Tibial nerve (tissue), 4 donors: ENCODE measurements at places on chromosomes 12 and 14.

DNA sequence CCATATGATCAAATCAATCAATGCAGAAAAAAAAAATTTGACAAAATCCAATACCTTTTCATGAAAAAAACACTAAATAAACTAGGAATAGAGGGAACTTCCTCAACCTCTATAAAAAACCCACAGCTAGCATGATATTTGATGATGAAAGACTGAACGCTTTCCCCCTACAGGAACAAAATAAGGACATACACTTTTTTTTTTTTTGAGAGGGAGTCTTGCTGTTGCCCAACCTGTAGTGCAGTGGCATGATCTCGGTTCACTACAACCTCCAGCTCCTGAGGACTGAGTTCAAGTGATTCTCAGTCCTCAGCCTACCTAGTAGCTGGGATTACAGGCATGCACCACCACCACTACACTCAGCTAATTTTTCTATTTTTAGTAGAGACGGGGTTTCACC is 17.9 kb upstream of the CAMKK2 start:
- no peak for DNase-seq

DNA sequence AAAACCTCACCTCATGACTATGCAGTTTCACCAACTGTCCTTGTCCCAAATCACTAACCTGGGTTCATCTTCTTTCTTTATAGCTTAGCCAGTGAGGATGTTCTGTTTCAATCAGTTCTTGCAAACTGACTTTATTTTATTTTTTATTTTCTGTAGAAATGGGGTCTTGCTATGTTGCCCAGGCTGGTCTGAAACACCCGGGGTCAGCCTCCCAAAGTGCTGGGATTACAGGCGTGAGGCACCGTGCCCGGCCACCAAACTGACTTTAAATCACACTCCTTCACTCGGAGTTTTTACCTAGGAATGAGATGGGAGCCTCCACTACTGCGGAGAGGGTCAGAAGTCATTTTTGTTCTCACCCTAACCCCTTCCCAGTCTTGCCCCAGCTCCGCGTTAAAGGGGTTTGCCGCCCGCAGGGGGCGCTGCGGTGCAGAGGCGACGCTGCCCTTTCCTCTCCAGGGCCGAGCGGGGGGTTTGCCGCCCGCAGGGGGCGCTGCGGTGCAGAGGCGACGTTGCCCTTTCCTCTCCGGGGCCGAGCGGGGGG is 7.0 kb upstream of the B4GALNT3 start:
- no peak for DNase-seq

- no peak for DNase-seq
Observed at GRCh38 chr14:65604936-65605335, 192.4 kb downstream of the FUT8 start.

GRCh38 chr12:87953256-87953860 is 75.8 kb downstream of the C12orf50 start:
- DNase-seq: no peak

DNA sequence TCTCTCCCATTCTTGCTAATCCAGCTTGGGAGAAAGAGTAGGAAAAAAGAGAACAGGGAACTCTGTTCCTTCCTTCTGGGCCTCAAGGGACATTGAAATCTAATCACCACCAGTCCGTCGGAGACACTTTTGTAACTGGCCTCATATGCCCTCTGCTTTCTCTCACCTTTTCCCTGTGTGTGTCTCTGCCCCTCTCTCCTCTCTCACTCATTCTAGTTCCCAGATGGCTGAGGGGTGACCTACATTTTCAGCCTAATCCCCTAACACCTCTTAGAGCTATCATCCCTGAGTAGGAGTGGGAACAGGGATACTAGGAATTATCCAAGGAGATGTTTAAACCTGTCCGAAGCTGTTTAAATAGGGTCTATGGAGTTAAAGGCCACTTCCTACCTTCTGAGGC is 8.9 kb upstream of the PCK2 start:
- no peak for DNase-seq

GRCh38 chr14:32201816-32202490 is at the start of gene RNU6-7:
Gene RNU6-7 (plus strand): TSS chr14:32202045.
- DNase-seq: no peak

- no peak for DNase-seq
Observed at GRCh38 chr12:131674373-131674772, 36.5 kb upstream of the SFSWAP start.

DNA sequence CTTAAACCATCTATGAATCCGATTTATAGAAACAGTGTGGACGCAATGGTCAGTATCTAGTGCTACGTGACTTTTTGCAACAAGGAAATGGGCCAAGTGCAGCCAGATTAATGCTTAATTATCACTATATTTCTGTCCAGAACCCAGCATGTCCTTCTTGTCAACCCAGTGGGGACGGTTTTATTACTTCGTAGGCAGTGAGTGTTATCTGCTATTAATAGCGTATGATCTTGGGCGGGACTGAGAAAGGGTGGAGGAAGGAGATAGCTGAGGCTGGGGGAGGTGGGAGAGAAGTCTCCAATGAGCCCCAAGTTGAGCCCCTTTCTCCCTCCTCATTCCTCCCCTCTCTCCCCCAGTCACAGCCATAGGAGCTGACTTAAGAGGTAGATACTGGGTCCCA is 59.7 kb upstream of the FAM222A start:
- DNase-seq: no peak

DNA sequence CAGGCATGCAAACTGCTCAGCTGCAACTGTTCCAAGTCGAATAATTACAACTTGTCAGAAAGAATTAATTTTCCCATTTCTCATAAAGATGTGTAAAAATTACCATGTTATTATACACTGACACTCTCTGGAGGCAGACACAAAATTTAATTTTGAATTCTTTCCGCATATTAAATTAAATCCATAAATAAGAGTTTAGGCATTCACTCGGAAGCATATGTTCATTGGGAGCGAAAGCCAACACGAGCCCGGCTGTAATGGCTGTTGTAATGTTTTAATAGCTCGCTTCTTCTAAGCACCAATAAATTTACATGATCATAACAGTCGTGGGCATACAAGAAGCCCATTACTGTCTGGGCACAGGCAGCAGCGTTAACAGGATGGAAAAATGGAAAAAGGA is 189.6 kb upstream of the SOX5 start:
- DNase-seq: no peak

DNA sequence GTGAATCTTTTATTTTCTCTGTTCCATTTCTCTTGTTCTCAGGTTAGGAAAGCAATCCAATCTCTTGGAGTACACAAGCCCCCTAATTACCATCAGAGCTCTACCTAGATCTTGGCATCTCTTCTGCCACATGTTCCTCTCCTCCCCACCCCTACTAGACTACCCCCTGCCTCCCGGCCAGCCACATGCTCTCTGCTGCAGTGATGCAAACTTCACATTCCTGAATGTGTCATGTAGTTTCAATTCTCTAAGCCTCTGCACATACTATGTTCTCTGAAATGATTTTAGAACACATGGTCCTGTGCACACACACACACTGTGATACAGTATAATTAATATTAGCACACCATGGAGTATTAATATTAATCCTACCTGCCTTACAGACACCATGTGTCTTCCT is 104.6 kb downstream of the EFCAB11 start:
- no peak for DNase-seq

DNA sequence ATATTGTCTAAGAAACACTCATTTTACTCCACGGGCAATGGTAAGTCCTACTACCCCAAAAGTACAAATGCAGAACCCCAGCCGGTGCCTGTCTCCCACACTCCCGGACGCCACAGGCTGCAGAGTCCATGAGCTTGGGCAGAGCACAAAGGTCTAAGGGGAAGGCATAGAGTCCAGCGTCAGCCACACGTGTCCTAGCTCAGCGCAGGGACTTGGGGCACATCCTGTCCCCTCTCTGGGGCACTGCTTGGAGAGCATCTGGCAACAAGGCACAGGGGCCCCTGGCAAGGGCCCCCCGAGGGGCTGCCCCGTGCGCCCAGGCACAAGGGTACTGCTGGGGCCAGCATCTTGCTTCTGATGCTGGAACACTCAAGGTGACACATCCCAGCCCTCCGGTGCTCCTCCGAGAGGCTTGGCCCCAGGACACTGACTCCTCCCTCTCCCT is 58.4 kb downstream of the BCL11B start:
- DNase-seq: no peak

DNA sequence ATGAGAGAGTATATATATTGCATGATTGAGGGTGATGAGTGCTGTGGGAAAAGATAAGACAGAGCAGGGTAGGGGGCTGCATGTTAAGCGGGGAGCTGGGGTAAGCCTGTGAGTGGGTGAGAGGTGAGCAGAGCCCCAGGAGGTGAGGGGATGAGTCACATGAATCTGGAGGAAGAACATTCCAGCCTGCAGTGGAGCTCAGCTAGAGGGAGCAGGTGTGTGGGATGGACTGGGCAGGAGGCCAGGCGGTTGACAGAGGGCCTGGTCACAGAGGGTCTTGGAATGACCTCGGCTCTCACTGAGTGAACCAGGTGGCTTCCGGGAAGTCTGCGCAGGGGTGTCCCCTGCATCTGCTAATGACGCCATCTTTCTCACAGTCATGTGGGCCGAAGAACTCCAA is 44.4 kb downstream of the GIT2 start:
- no peak for DNase-seq

- DNase-seq: no peak
Observed at GRCh38 chr14:104467641-104468040, 111.9 kb upstream of the C14orf180 start.

GRCh38 chr12:21559855-21560569 is 33.9 kb downstream of the SPX start:
- no peak for DNase-seq

- DNase-seq: no peak
Observed at GRCh38 chr12:109358154-109358869, 10.6 kb downstream of the MYO1H start.

GRCh38 chr14:67881225-67881624 is 61.6 kb downstream of the RAD51B start:
- no peak for DNase-seq

DNA sequence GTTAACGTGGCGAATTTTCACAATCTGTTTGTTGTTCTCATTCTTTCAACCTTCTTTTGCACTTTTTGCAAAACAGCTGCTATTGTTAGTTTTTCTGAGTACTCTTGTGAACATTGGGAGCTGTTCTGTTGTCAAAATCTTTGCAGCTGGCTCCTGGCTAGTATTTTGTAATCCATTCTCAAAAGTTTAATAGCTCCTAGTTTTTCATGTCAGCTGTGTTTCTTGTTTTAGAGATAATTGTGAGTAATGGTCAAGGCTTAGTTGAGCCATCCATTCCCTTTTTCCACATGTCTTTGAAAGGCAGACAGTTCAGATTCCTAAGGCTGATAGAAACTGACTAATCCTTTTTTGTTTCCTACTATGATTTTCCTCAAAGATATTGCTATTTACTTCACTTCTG is 39.1 kb upstream of the CRADD start:
- no peak for DNase-seq

- DNase-seq: no peak
Observed at GRCh38 chr12:5964913-5965900, 20.1 kb upstream of the ANO2 start.

- DNase-seq: no peak
Observed at GRCh38 chr14:44170101-44170500, 337.0 kb downstream of the FSCB start.

GRCh38 chr12:95214466-95214865 is 2.8 kb downstream of the FGD6 start:
- DNase-seq: no peak

- DNase-seq: no peak
Observed at GRCh38 chr14:86823581-86823980, 1169.4 kb downstream of the GALC start.

DNA sequence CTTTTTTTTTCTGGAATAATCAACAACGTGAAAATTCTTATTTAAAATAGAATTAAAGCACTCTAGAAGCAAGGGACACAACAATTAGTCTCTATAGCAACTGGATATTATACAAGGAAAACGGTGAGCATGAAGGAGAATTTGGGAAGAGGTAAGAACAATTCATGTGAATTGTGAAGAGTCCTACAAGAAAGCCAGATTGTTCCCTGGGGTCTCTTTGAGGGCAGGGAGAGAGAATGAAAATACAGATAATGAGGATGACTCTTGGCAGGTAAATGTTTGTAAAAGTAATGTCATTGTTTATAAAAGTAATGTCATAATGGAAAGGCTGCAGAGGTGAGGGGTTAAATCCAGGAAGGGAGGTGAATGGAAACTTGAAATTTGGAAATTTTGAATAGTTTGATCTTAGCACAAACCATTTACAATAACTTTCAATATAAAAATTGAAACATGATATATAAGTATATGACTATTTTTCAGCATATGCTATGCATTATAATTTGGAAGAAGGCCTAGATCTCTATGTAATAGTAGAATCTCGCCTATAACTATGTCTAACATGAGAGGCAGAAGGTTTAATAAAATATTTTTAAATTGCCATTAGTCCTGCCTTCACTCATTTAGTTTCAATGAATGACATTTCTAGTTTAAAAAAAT is 378.8 kb upstream of the DCN start:
- DNase-seq: no peak

DNA sequence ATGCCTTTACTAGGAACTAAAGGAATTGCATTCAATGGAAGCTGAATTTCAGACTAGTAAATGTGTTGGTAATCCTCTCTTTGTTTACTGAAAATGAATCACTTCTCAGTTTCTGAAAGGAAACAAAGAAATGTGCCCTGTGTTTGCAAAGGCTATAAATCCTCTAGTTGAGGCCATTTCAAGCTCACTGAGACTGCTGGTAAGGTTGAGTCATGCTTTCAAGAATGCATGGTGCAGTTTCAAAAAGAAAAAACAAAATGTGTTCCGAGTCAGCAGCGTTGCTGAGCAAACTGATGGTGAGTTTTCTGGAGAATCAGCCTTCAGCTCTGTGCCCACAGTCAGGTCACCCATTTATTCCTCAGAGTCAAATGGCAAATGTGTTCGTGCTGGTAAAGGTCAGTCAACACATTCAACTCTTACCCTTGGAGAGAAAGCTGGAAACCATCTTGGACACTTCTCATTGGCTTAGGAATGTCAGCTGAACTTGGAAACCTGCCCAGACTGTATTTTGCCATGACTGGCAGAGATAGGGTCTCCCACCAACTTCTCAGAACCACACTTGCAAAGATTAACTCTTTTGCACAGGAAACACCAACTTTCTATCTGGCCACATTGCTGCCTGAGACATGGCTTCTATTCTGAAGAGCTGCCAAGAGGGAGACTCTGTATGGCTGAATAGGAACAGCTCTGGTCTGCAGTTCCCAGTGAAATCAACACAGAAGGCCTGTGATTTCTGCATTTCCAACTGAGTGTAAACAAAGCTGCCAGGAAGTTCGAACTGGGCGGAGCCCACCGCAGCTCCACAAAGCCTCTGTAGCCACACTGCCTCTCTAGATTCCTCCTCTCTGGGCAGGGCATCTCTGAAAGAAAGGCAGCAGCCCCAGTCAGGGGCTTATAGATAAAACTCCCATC is 484.4 kb downstream of the ATP23 start:
- no peak for DNase-seq

- DNase-seq: no peak
Observed at GRCh38 chr14:96285667-96286066, 29.7 kb downstream of the BDKRB1 start.

GRCh38 chr14:99576304-99576703 is 27.7 kb downstream of the CCDC85C start:
- DNase-seq: no peak
